ENCODE measurements at places on chromosomes 16 and 17.
A peak's percentile ranks its signal among the peaks of the same experiment; 100 is the strongest.

DNA sequence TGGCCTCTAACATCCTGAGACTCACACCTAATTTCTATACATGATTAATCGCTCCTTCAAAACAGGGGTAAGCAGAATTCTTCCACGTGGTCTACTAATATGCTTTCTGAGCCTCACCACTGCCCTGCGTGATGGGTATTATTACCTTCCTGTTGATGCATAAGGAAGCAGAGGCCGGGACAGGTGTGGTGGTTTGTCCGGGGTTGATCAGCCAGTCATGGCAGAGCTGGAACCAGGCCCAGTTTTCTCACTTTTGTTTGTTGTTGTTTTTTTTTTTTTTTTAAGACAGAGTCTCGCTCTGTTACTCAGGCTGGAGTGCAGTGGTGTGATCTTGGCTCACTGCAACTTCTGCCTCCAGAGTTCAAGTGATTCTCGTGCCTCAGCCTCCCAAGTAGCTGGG lies 31.2 kb downstream of the RNF135 start:
- no peak overlapping the region for H3K4me3 ChIP-seq
- H3K27ac ChIP-seq: no peak overlapping the region
- no peaks in the 10 kb centered on the region for H3K27me3 ChIP-seq
- DNase-seq: no peak
- H3K4me1 ChIP-seq: no peaks in the 10 kb centered on the region
- peaks cover 33% of the 10 kb centered on the region for H3K36me3 ChIP-seq

- H3K4me1 ChIP-seq: peaks cover 15% of the 10 kb centered on the region
- H3K27me3 ChIP-seq: peaks cover 7% of the 10 kb centered on the region
- H3K36me3 ChIP-seq: no peaks in the 10 kb centered on the region
- H3K4me3 ChIP-seq: no peak overlapping the region
These were observed 353.1 kb downstream of the FOXL1 start for GRCh38 chr16:86931410-86931941.

GRCh38 chr17:30323895-30324319 lies 9.9 kb downstream of the TMIGD1 start:
- H3K27ac ChIP-seq: no peak overlapping the region
- peaks cover 10% of the 10 kb centered on the region for H3K4me1 ChIP-seq
- no peak for DNase-seq
- no peak overlapping the region for H3K4me3 ChIP-seq

- peak within 1 kb of the TSS; percentile 95 for H3K4me3 ChIP-seq
- peak; percentile 83 for DNase-seq
- peaks cover 19% of the 10 kb centered on the region for H3K27me3 ChIP-seq
- H3K27ac ChIP-seq: peak within 1 kb of the TSS; percentile 86
- no peaks in the 10 kb centered on the region for H3K36me3 ChIP-seq
- peaks cover 18% of the 10 kb centered on the region for H3K4me1 ChIP-seq
These were observed at the start of gene EFCAB13 for GRCh38 chr17:47323382-47324223. EFCAB13 (plus strand) TSS chr17:47323955; CDS start chr17:47328354, 4,399 bp downstream.

DNA sequence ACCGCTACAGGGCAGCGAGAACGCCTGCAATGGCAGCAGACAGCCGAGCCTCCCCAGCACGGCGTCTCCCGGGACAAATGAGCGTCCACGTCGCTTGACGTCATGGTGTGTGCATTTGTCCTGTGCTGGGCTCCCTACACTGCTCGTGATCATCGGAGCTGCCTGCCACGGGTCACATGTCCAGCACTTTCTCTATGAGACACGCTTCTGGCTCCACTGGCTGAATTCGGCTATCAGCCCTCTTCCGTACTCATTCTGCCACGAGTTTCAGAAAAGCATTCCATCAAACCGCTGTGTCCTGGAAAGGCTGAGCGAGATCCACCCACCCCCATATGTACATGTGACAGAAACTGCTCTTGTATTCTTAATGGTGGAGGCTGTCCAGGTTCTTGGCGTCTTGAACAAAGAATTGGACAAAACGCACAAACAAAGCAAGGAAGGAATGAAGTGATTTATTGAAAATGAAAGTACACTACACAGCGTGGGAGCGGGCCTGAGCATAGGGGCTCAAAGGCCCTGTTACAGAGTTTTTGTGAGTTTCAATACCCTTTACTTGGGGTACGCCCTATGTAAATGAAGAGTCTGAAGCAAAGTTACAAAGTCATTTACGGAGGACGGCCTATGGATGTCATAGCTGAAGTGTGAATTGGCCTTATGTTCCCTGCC lies 28.5 kb upstream of the SHCBP1 start:
- H3K27me3 ChIP-seq: no peaks in the 10 kb centered on the region
- no peaks in the 10 kb centered on the region for H3K4me1 ChIP-seq
- no peak for DNase-seq
- H3K27ac ChIP-seq: no peak overlapping the region
- no peak overlapping the region for H3K4me3 ChIP-seq

GRCh38 chr17:66865151-66865550 lies 30.2 kb downstream of the CACNG5 start:
- no peaks in the 10 kb centered on the region for H3K4me1 ChIP-seq
- DNase-seq: no peak
- H3K27ac ChIP-seq: no peak overlapping the region
- H3K4me3 ChIP-seq: no peak overlapping the region
- H3K27me3 ChIP-seq: peaks cover 4% of the 10 kb centered on the region

GRCh38 chr16:81437865-81438264 lies 6.7 kb upstream of the CMIP start:
- peaks cover 31% of the 10 kb centered on the region for H3K4me1 ChIP-seq
- H3K27ac ChIP-seq: peak overlapping the region; percentile 94
- no peak overlapping the region for H3K4me3 ChIP-seq

- H3K27me3 ChIP-seq: peaks cover 15% of the 10 kb centered on the region
- H3K4me1 ChIP-seq: peaks cover 13% of the 10 kb centered on the region
- no peak overlapping the region for H3K4me3 ChIP-seq
- H3K36me3 ChIP-seq: no peaks in the 10 kb centered on the region
- H3K27ac ChIP-seq: no peak overlapping the region
These were observed 4.4 kb upstream of the DHX40 start for GRCh38 chr17:59561042-59561441.

GRCh38 chr17:11296994-11297393 lies 56.0 kb downstream of the SHISA6 start:
- no peak overlapping the region for H3K4me3 ChIP-seq
- H3K36me3 ChIP-seq: no peaks in the 10 kb centered on the region
- peaks cover 3% of the 10 kb centered on the region for H3K27me3 ChIP-seq

DNA sequence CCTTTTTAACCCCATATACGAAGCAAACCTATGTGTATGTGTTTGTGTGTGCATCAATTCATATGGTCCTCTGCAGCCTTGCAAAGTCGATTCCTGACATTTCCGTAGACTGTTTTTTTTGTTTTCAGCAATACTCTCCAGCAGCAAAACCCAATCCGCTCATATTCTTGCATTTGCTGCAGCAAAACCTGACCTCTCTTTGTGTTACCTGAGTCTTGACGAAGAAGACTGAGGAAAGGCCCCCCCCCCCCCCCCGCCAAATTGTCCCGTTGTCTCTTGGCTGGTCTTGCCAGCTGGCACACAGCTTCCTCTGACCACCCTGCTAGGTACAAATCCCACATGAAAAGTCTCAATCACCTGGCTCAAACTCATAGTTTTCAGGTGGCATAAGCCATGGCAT lies 494.7 kb downstream of the WWOX start:
- no peaks in the 10 kb centered on the region for H3K36me3 ChIP-seq
- H3K4me3 ChIP-seq: no peak overlapping the region
- peaks cover 2% of the 10 kb centered on the region for H3K27me3 ChIP-seq
- DNase-seq: no peak

DNA sequence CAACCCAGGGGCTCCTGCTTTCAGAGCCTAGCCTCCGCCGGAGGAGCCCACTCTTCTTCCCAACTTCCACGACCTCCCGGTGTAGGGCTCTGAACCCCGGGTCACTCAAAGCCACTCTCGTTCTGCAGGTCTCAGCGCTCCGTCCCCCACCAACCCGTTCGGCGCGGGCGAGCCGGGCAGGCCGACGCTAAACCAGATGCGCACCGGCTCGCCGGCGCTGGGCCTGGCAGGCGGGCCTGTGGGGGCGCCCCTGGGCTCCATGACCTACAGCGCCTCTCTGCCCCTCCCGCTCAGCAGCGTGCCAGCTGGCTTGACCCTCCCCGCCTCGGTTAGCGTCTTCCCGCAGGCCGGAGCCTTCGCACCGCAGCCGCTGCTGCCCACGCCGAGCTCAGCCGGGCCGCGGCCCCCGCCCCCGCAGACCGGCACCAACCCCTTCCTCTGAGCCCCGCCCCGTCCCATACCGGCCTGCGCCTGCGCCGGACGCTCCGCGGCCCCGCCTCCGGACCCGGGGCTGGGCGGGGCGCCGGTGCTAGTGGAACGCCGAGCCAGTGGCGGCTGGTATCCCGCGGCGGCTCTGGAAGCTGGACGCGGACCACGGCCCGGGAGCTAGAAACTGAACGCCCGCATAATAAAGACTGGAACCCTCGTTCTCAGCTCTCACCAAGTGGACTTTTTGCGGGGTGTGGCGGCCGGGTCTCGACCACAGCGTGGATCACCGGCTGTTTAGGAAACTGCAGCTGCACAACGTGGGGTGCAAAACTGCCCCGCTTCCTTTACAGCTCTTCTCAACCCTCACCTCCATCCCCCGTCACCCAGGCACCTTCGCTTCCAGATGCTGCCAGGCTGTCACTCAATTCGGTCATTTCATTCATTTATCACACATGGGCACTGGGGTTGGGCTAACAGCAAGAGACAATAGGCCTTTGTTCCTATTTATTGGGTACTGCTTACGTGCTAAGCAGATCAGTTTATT lies 5.0 kb upstream of the SPATA20 start:
- H3K4me3 ChIP-seq: peak overlapping the region; percentile 87
- H3K27me3 ChIP-seq: peaks cover 4% of the 10 kb centered on the region
- H3K27ac ChIP-seq: peak overlapping the region; percentile 48
- H3K36me3 ChIP-seq: no peaks in the 10 kb centered on the region

DNA sequence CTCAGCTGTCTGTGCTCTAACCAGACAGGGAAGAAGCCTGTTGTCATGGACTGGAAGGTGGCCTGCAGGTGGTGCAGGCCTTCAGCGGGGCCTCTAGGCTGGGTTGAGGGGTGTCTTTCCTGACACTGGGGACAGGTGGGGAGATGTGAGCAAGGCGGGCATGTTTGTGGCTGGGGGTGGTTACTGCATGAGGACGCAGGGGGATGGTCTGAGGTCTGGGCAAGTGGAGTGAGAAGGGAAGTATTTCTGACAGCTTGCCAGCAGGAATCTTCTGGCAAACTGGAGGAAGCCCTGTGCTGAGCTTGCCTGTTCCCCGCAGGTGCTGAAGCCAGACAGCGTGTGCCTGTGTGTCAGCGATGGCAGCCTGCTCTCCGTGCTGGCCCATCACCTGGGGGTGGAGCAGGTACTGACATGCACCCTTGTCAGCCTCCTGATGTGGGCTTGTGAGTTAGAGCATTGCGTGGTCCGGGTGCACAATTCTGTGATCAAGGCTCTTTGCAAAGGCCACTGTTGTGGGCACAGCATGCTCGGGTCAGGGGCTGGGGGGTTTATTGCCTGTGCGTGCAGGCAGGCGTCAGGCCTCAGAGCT lies 36.2 kb downstream of the PRMT7 start:
- no peak overlapping the region for H3K4me3 ChIP-seq
- no peak overlapping the region for H3K27ac ChIP-seq
- DNase-seq: no peak
- H3K36me3 ChIP-seq: peaks cover 35% of the 10 kb centered on the region
- H3K27me3 ChIP-seq: no peaks in the 10 kb centered on the region
- no peaks in the 10 kb centered on the region for H3K4me1 ChIP-seq

DNA sequence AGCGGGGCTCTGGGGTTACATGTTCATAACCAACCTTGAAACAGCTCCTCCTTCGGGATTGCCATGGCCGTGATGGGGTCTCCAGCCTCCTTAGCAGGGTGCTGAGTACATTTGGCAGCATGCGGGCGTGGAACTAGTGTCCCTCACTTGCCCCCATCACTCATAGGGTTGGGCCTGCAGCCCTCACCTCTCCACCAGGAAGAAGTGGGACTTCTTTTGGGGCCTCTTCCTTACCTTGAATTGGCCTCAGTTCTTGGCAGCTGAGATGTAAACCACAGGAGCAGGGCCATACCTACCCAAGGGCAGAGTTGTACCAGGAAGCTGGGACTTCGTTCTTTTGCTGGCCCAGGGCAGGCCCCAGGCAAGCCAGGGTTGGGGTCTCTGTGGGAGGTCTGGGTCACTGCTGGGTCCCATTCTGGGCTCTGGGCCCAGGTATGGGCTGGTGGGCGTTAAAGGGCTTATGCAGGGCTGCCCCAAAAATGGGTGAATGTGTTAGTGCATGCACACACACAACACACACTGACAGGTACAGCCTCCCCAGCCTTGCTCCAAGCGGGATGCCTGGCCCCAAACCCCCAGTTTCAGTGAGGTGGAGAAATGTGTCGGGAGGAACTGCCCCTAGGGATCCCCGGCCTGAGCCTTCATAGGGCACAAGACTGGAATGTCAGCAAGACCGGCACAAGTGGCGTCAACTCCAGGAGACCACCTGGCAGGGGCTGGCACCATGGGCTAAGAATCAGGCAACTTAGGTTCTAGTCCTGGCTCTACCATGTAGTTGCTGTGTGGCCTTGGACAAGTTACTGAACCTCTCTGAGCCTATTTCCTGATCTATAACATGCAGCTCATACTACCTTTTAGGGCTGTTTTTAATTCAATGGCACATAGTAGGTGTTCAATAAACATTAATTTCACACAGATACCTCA lies 3.9 kb upstream of the KRT15 start:
- no peak for DNase-seq
- no peaks in the 10 kb centered on the region for H3K36me3 ChIP-seq
- H3K4me1 ChIP-seq: no peaks in the 10 kb centered on the region
- no peak overlapping the region for H3K27ac ChIP-seq

DNA sequence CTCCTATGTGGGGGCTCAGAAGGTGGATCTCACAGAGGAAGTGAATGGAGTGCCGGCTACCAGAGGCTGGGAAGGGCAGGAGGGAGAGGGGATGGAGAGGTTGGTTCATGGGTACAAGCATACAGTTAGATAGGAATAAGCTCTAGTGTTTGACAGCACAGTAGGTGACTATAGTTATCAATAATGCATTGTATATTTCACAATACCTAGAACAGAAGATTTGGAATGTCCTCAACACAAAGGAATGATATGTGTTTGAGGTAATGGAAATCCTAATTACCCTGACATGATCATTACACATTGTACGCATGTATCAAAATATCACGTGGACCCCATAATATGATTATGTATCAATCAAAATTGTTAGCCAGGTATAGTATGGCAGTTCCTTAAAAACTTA lies 38.9 kb upstream of the MED9 start:
- peaks cover 4% of the 10 kb centered on the region for H3K27me3 ChIP-seq
- no peak overlapping the region for H3K27ac ChIP-seq
- H3K36me3 ChIP-seq: no peaks in the 10 kb centered on the region
- H3K4me1 ChIP-seq: peaks cover 6% of the 10 kb centered on the region
- no peak for DNase-seq
- no peak overlapping the region for H3K4me3 ChIP-seq

DNA sequence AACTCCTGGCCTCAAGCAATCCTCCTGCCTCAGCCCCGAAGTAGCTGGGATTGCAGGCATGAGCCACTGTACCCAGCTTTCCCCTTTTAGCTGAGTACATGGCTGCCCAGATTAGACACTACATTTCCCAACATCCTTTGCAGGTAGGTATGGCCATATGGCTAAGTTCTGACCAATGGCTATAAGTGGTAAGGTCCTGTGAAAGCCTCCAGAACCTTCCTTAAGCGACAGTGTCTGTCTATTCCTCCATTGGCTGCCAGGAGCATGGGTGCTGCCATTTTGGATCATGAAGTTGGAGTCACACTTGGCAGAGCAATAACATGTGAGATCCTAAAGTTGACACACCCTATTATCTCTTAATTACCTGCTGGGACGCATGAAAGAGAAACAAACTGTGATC lies 24.4 kb upstream of the CRHR1 start:
- no peak overlapping the region for H3K4me3 ChIP-seq
- H3K27ac ChIP-seq: no peak overlapping the region
- no peaks in the 10 kb centered on the region for H3K4me1 ChIP-seq
- peaks cover 3% of the 10 kb centered on the region for H3K27me3 ChIP-seq
- no peak for DNase-seq
